ENCODE measurements at places on chromosomes 3 and 15. TPM values are rescaled to one million over a fixed set of nuclear protein-coding genes. Genes with fewer than 3 reads are reported as not detected.
A peak's percentile ranks its signal among the peaks of the same experiment; 100 is the strongest.

GRCh38 chr3:65678516-65678915 lies 360.2 kb downstream of the MAGI1 start:
- no peak overlapping the region for H3K27ac ChIP-seq
- no peak overlapping the region for H3K4me3 ChIP-seq
- H3K36me3 ChIP-seq: no peaks in the 10 kb centered on the region
- H3K27me3 ChIP-seq: no peaks in the 10 kb centered on the region
- H3K4me1 ChIP-seq: peaks cover 30% of the 10 kb centered on the region

- peaks cover 6% of the 10 kb centered on the region for H3K36me3 ChIP-seq
- H3K27me3 ChIP-seq: no peaks in the 10 kb centered on the region
- no peak overlapping the region for H3K4me3 ChIP-seq
- H3K27ac ChIP-seq: no peak overlapping the region
- DNase-seq: no peak
Measured at GRCh38 chr3:32996755-32997091, 45.3 kb downstream of the CCR4 start.

GRCh38 chr3:51539291-51539941 lies 897 bp downstream of the RAD54L2 start:
- peak overlapping the region; percentile 91 for H3K27ac ChIP-seq
- no peak for DNase-seq
- no peaks in the 10 kb centered on the region for H3K27me3 ChIP-seq

DNA sequence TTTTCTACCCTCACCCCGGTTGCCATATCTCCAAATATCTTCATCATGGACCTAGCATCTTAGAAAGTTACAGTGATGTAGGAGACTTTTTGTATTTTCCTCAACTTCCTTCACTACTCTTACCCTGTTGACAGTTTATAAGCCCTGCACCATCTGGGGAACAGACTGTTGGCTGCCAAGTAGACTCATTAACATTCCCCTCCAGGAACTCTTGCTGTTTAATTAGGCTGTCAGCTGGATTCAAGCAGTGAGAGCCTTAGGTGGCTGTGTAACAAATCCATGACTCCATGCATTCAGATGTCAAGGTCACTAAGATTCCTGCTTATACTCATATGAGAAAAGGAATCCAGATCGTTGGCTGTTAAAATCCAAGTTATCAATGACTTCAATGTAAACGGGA lies 198.3 kb downstream of the NAALADL2 start:
- no peak overlapping the region for H3K4me3 ChIP-seq
- no peak overlapping the region for H3K27ac ChIP-seq

- no peaks in the 10 kb centered on the region for H3K36me3 ChIP-seq
- peaks cover 8% of the 10 kb centered on the region for H3K4me1 ChIP-seq
- no peak for DNase-seq
- no peaks in the 10 kb centered on the region for H3K27me3 ChIP-seq
- H3K27ac ChIP-seq: no peak overlapping the region
- no peak overlapping the region for H3K4me3 ChIP-seq
Measured at GRCh38 chr3:80190051-80190450, 422.3 kb upstream of the ROBO1 start.

DNA sequence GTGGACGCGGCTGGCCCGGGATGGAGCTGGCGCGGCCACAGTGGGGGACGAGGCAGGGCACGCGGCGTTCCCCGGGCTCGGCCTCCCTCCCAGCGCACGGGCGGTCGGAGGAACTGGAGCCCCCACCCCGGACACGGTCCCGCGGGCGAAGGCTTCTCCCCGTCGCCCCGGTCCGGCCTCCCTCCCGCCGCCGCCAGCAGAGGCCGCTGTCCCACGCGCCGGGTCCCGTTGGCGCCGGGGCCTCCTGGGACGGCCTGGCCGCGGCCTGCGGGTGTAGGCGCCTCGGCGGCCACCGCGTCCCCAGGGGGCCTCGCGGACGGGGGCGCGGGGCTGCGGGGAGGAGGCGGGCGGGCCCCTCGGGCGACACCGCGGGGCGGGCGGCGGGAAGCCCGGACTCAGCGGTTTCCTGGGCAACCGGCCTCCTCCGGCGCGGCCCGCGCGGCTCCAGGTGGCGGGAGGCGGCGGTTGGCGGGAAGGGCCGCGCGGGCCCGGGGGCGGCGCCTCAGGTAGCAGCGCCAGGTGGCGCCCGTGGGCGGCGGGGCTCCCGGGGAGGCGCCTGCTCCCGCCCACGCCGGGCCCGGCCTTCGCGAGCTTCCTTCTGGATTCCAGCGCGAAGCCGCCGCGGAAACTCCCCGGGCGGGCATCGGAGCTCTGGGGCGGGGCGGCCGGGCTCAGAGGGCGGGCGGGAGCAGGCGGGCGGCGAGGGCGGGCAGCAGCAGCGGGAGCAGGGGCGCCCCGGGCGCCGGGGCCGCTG lies 26.7 kb downstream of the MELTF start:
- no peak overlapping the region for H3K4me3 ChIP-seq
- H3K36me3 ChIP-seq: peaks cover 5% of the 10 kb centered on the region
- DNase-seq: peak; percentile 85
- H3K27ac ChIP-seq: peak overlapping the region; percentile 89

DNA sequence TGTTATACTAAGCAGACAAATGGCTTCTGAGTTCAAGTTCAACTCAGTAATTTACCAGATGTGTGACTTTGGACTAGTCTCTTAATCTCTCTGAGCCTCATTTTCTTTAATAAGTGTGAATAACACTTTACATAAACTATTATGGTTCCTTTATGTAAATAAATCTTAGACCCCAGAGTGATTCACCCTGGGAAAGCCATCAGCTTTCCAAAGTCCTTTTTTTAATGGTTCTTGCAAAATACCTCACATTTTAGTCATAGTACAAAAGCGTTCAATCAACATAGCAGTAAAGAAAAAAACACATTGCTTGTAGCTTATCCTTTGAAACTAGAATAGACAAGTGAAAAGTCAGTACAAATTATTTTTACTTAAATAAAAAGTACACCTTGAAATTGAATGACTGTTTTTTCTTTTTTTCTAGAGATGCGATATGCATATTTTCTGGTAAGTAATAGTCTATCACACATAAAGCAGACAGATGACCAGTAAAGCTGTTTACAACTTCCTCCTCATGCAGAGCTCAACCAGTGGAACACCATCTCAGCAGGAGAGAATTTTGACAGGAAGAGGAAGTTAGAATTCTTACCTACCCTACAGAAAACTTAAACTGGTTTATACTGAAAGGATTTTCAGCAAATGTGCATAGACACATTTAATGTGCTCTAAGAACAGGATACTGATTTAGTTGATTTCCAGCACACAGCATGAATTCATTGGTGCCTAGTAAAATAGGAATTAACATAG lies 123.0 kb upstream of the AGBL1 start:
- no peaks in the 10 kb centered on the region for H3K4me1 ChIP-seq
- peaks cover 7% of the 10 kb centered on the region for H3K27me3 ChIP-seq
- H3K27ac ChIP-seq: no peak overlapping the region

PPCDC gene
- 23.6 TPM for total RNA-seq

- DNase-seq: no peak
- no peaks in the 10 kb centered on the region for H3K36me3 ChIP-seq
- no peaks in the 10 kb centered on the region for H3K27me3 ChIP-seq
- no peak overlapping the region for H3K4me3 ChIP-seq
- H3K27ac ChIP-seq: no peak overlapping the region
Measured at GRCh38 chr3:65619888-65620287, 418.8 kb downstream of the MAGI1 start.

GRCh38 chr3:77825001-77825827 lies 785.3 kb downstream of the ROBO2 start:
- no peaks in the 10 kb centered on the region for H3K36me3 ChIP-seq
- H3K4me1 ChIP-seq: no peaks in the 10 kb centered on the region
- H3K4me3 ChIP-seq: no peak overlapping the region
- H3K27me3 ChIP-seq: no peaks in the 10 kb centered on the region
- no peak for DNase-seq
- no peak overlapping the region for H3K27ac ChIP-seq

DNA sequence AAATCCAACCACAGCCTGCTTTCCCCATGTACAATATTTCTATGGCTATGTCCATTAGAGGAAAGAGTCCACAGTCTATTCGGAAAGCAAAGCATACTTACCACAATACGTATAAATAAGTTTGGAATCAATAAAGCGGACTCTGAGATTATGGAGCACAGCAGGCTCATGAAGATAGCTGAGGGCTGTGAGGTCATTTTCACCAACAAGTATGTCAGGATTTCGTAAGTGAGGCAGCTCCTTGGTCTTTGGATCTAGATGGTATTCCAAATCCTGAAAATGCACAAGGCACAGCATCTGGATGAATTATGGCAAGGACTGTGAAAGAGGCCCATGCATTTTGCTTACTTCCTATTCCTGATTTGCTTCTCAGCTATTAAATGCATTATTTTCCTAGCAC lies 100.4 kb downstream of the MYO5A start:
- peaks cover 6% of the 10 kb centered on the region for H3K4me1 ChIP-seq
- H3K4me3 ChIP-seq: no peak overlapping the region
- peaks cover 3% of the 10 kb centered on the region for H3K36me3 ChIP-seq
- H3K27ac ChIP-seq: no peak overlapping the region
- no peak for DNase-seq

- H3K4me3 ChIP-seq: no peak overlapping the region
- no peak overlapping the region for H3K27ac ChIP-seq
- no peak for DNase-seq
- peaks cover 22% of the 10 kb centered on the region for H3K4me1 ChIP-seq
Measured at GRCh38 chr3:65827076-65827475, 211.6 kb downstream of the MAGI1 start.

DNA sequence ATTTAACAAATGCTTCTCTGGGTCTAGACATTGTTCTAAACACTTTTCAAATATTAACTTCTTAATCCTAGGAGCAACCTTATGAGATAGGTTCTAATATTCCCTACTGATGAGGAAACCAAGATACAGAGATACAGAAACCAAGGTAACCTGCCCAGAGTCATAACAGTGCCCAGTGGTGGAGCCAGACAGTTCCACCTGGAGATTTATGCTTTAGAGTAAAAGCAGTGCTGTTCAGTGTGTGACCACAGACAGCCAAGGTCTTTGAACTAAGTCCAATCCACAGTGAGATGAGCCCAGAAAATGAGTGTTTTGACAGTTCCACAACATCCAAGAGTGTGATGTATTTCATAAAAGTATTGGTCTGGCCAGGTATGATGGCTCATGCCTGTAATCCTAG lies 105.2 kb upstream of the UMPS start:
- no peak overlapping the region for H3K27ac ChIP-seq
- no peak overlapping the region for H3K4me3 ChIP-seq
- peaks cover 3% of the 10 kb centered on the region for H3K36me3 ChIP-seq
- DNase-seq: no peak

- H3K27ac ChIP-seq: no peak overlapping the region
- no peak for DNase-seq
- H3K4me3 ChIP-seq: no peak overlapping the region
Measured at GRCh38 chr3:138284079-138284478, 45.6 kb downstream of the NME9 start.

- no peak for DNase-seq
- no peak overlapping the region for H3K27ac ChIP-seq
- peaks cover 34% of the 10 kb centered on the region for H3K27me3 ChIP-seq
- H3K4me3 ChIP-seq: no peak overlapping the region
Measured at GRCh38 chr15:35774653-35775052, 228.7 kb upstream of the DPH6 start.

WDR82 gene
- 96.8 TPM for total RNA-seq

SLC51B gene
- total RNA-seq: 1.2 TPM

- DNase-seq: no peak
- H3K4me1 ChIP-seq: peaks cover 13% of the 10 kb centered on the region
- H3K4me3 ChIP-seq: no peak overlapping the region
Measured at GRCh38 chr3:107545680-107546120, 22.9 kb downstream of the BBX start.

GRCh38 chr15:61748529-61748928 lies 311.7 kb downstream of the VPS13C start:
- no peaks in the 10 kb centered on the region for H3K36me3 ChIP-seq
- no peak overlapping the region for H3K27ac ChIP-seq
- peaks cover 15% of the 10 kb centered on the region for H3K27me3 ChIP-seq

DNA sequence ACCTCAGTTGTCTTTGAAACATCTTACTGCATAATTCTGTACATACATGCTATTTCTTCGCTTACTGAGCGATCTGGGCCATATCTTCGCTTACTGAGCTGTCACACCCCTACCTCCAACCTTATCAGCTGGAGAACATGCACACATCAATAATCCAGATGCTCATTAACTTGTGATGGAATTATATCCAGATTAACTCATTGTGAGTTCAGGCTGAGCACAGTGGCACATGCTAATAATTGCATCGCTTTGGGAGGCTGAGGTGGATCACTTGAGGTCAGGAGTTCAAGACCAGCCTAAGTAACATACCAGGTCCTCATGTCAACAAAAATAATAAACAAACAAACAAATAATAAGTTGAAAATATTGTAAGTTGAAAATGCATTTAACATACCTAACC lies 19.3 kb upstream of the ANXA2 start:
- no peaks in the 10 kb centered on the region for H3K27me3 ChIP-seq
- H3K36me3 ChIP-seq: peaks cover 12% of the 10 kb centered on the region
- H3K4me1 ChIP-seq: peaks cover 21% of the 10 kb centered on the region
- no peak overlapping the region for H3K4me3 ChIP-seq

GRCh38 chr3:130442284-130442683 lies 74.7 kb upstream of the COL6A6 start:
- DNase-seq: no peak
- no peaks in the 10 kb centered on the region for H3K27me3 ChIP-seq
- H3K4me3 ChIP-seq: no peak overlapping the region
- H3K36me3 ChIP-seq: no peaks in the 10 kb centered on the region
- no peak overlapping the region for H3K27ac ChIP-seq
- no peaks in the 10 kb centered on the region for H3K4me1 ChIP-seq

DNA sequence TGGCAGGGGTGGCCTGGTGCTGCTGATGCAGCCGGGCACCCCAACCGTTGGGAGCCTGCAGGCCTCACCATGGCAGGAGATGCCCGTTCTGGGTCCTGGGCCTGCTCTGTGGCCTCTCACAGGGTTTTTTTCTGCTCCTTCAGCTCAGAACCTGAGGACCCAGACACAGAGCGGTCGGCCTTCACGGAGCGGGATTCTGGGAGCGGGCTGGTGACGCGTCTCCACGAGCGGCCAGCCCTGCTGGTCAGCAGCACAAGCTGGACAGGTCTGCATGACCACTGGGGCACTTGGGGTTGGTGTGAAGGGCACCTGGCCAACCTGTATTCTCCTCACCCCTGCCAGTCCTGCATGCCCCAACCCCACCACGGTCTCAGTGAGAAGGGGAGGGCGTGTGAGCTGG lies 10.3 kb downstream of the ALG1L2 start:
- no peak overlapping the region for H3K27ac ChIP-seq
- no peaks in the 10 kb centered on the region for H3K4me1 ChIP-seq
- DNase-seq: no peak
- H3K36me3 ChIP-seq: no peaks in the 10 kb centered on the region
- no peak overlapping the region for H3K4me3 ChIP-seq

DNA sequence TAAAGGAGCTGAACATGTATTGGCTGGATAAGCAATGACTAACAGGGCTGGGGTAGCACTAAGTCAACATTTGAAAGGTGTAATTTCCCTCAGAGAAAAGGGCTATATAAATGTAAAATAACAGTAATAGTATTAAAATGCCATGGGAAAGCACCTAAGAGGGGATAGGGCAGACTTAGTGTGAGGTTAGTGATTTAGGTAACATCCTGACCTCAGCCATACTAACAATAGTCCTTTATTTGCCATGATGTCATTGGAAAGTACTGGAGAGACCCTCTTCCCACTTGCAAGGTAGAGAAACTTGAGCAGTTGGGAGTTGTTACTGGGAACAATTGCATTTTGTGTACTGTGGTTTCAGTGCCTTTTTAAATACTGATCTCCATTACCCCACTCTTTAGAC lies 103.4 kb downstream of the LSAMP start:
- H3K27me3 ChIP-seq: peaks cover 27% of the 10 kb centered on the region
- peaks cover 40% of the 10 kb centered on the region for H3K4me1 ChIP-seq
- peaks cover 3% of the 10 kb centered on the region for H3K36me3 ChIP-seq

TUSC7 gene
- not detected for total RNA-seq

Measured in type B pancreatic cell (in vitro differentiated cells).